Endothelial cell of umbilical vein (primary cell): ENCODE measurements at places on chromosomes 12 and 14. TPM values are rescaled to one million over a fixed set of nuclear protein-coding genes. Genes with fewer than 3 reads are reported as not detected.

- DNase-seq, result no peak
These were observed 19.3 kb downstream of the SLC25A3 start for GRCh38 chr12:98612696-98613334.

DNA sequence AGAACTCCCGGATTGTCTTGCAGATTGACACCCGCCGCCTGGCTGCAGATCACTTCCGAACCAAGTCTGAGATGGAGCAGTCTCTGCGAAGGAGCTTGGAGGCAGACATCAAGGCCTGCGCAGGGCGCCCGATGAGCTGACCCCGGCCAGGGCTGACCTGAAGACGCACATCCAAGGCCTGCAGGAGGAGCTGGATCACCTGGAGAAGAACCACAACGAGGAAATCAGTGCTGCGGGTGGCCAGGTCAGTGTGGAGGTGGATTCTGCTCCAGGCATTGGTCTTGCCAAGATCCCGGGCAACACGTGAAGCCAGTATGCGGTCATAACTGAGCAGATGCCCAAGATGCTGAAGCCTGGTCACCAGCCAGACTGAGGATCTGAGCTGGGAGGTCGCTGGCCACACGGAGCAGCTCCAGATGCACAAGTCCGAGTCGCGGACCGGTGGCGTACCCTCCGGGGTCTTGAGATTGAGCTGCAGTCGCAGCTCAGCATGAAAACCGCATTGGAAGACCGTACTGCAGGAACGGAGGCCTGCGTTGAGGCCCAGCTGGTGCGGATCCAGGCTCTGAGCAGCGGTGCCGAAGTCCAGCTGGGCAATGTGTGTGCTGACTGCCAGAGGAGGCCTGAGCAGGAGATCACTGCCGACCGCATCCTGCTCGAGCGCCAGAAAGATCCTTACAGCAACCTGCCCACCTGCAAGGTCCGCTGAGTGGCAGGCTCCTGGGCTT, 12.4 kb upstream of the A2M start:
- DNase-seq, result no peak

RAB21 gene
- polyA plus RNA-seq, result 1.8 and 1.9 TPM in 2 replicates

TMEM117 gene
- 1.1 and 1.2 TPM in 2 replicates for polyA plus RNA-seq

DNA sequence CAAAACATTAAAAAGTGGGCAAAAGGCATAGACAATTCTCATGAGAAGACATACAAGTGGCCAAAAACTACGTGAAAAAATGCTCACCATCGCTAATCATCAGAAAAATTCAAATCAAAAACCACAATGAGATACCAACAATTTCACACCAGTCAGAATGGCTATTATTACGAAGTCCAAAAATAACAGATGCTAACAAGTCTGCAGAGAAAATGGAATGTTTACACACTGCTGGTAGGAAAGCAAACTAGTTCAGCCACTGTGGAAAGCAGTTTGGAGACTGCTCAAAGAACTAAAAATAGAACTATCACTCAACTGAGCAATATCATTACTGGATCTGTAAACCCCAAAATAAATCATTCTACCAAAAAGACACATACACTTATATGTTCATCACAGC, 76.2 kb downstream of the PRKD1 start:
- no peak for DNase-seq

DNA sequence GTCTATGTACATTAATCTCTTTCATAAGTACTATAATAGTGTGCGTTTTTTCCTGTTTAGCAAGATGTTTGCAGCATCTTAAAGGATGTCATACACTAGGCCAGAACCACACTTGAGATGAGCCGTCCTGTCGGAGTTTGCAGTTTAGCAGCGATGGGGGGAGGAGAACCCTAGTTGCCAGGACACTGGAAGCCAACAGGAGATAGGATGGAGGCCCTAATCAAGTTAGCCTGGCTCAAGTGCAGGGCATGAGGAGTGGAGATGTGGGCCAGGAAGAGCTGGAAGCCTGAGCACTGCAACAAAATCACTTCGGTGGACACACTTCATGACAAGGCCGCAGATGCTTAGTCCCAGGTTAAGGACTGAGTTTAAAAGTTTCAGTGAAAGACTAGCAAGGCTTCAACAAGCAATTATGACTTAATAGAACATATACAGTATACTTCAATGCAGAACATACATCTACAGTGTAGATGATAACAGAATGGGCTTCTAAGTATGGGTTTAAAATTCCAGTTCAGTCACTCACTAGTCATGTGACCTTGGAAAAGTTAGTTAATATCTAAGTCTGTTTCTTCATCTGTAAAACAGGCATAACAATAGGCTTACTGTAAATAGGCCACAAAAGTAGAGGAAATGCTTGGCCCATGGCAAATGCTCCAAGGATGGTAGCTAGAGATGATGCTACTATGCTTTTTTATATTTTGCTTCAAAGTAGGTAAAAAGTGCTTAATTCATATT, 77.1 kb downstream of the PTPN21 start:
- no peak for DNase-seq

DNA sequence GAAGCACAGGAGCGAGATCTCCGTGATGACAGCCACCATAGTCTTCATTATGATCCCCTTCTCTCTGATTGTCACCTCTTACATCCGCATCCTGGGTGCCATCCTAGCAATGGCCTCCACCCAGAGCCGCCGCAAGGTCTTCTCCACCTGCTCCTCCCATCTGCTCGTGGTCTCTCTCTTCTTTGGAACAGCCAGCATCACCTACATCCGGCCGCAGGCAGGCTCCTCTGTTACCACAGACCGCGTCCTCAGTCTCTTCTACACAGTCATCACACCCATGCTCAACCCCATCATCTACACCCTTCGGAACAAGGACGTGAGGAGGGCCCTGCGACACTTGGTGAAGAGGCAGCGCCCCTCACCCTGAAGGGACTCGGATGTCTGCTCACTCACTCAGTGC, 775 bp downstream of the OR10P1 start:
- no peak for DNase-seq

DNA sequence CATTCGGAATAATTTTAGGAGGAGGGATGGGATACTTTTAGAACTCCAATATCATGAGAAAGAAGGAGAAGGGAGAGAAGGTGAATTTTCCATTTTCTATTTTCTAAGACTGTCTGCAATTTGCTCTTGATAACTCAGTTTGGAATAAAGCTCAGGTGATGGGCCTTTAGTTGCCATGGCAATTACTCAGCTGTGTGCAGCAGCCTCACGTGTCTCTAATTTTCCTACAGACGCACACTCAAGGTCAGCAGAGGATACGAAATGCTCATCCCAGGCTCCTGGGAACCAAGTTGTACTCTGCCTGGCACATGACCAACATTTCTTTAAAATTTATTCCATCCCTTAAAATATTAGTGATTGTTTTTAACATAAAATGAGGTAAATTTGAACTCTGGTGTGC, 76.7 kb downstream of the TTC8 start:
- DNase-seq, result no peak

- no peak for DNase-seq
These were observed 51.4 kb upstream of the TMTC2 start for GRCh38 chr12:82635263-82635662.

RAD51AP1 gene
- 5.2 and 9.0 TPM in 2 replicates for polyA plus RNA-seq

GRCh38 chr12:121769831-121770301, 23.6 kb downstream of the RHOF start:
- DNase-seq, result no peak

- DNase-seq, result no peak
These were observed 32.9 kb downstream of the C14orf132 start for GRCh38 chr14:96072076-96072475.

GRCh38 chr14:64502887-64503433, 678 bp downstream of the ZBTB25 start:
- DNase-seq, result peak; percentile 52

DNA sequence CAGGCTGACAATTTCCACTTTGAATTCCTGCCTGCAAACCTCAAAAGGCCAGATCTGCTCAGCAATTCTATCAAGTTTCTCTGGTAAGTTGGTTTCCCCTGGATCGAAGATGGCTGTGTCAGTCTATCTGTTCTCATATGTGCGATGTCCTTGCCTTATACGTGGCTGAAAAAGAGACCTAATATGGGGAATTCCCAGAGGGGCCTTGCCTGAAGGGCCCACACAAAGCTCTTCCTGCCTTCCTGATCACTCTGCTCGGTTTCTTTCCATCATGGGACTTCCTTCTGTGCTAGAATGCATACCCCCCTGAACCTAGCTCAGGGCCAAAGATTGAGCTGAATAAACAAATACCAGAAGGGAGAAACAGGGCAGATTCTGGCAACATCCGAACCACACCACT, 13.2 kb downstream of the TCL1B start:
- DNase-seq, result no peak

DNA sequence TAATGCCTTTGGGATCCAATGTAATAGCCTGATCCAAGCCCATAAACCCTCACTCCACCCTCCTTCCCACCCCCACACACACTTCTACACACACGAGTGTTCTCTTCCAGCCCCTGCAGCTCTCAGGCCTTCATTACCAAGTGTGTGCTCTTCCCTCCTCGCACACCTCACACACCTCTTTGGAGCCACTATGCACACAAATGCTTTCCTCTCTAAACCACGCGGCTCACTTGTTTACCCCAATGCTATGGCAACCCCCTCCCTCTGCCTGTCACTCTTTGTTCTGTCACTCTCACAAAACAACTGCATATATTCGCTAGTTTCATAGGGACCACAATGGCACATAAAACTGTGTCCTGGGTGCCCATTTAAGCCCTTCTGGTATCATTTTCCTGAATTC, 35.1 kb downstream of the PPP2R5E start:
- no peak for DNase-seq

GRCh38 chr14:32102152-32102787, 25.2 kb downstream of the ARHGAP5 start:
- no peak for DNase-seq

CMA1 gene
- polyA plus RNA-seq, result not detected in 2 replicates

DNA sequence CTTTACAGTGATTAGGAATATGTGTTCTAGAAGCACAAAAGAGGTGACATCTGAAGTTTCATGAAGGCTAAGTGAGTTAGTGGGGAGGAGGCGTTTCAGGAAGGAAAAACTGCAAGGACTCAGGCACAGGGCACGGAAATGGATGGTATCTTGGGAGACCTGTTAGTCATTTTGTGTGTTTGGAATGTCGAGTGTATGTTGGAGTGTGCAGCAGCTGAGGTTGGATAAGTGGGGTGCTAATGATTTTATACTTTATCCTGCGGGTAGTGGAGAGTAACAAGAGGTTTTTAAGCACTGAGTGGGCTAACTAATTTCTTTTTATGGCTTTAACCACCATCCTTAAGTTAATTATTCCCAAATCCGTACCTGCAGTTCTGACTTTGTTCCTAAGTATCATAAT, 571.5 kb upstream of the FBXO33 start:
- no peak for DNase-seq

DNA sequence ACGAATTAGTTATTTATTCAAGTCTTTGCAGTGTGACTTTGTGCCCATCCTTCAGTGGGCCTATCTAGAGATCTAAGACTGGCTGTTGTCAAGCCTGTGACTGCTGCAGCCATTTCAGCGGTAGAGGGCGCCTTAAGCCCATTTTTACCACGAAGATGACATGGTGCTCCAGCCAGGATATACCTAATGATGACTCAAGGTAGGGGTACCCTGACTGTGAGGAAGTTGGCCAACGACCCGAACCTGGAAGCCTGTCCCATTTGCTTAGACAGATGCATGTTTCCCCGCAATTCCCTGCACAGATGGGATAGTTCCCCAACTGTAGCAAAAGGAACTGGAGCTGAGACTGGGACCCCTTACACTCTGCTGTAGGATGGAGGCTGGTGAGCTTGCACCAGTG, 41.3 kb downstream of the RAB3IP start:
- DNase-seq, result peak; percentile 67

IFNG-AS1 gene
- not detected in 2 replicates for polyA plus RNA-seq

PSMA6 gene
- 130 and 170 TPM in 2 replicates for polyA plus RNA-seq

PPP1R1A gene
- not detected in 2 replicates for polyA plus RNA-seq

DNA sequence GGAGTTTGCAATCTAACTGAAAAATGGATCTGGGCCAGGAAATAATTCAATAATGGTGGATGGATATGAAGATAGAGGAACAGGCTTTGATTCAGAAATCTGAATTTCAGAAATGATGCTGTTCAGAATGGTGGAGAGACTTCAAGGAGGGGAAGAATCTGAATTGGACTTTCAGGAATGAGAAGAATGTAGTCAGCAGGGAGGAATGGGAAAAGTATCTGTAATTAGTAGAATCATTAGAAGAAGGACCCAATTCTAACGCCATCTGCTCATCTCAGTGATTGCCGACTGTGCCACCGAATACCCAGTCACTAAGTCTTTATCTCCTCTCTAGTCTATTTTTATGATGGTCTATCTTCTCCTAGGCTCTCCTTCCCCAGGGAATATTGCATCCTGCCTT, 363.2 kb downstream of the GALC start:
- DNase-seq, result no peak

AP4S1 gene
- polyA plus RNA-seq, result 1.9 and 2.8 TPM in 2 replicates

OVCH1 gene
- 0.01 and 0.02 TPM in 2 replicates for polyA plus RNA-seq

IFT43 gene
- polyA plus RNA-seq, result 36.9 and 39.0 TPM in 2 replicates

SCN8A gene
- polyA plus RNA-seq, result 7.6 and 9.4 TPM in 2 replicates

DNA sequence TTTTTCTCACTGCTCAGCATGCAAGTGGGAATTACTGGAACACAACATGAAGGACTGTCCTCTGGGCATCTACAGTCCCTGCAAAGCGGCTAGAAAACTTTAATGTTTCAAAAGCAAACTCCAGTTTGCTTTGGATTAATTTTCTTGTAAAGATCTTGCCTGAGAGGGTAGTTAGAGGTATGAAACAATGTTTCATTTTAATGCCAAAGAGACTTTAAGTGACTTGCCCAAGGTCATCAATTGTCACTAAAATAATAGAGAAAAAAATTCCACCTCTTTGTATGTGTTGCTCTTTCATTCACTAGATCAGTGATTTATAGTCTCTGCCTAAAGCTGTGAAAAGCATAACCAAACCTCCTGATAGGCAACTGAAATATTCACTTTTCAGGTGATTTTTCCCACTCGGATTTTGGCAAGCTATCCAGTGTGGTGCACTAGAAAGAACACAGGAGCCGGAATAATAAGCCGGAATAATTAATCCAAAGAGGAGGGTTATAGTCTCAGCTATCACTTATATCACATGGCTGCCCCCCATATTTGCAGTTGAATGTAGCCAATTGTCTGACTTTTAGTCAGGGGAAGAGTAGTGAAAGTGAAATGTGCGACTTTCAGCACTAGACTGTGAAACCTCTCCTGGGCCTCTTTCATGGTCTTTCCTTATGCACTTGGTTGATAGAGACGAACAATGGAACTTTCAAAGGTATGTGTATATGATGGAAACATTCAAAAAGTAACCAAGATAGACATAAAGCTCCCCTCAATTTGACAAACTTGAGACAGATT, 107.7 kb downstream of the SLC6A15 start:
- DNase-seq, result no peak
